Activated CD4-positive, alpha-beta memory T cell treated with anti-CD3 and anti-CD28 coated beads, Interleukin-2, amount 10 ng/mL, durations not matched to agents 7 days and 5 days (primary cell): ENCODE measurements at places on chromosomes 13 and 19. TPM values are rescaled to one million over a fixed set of nuclear protein-coding genes. Genes with fewer than 3 reads are reported as not detected.
A peak's percentile ranks its signal among the peaks of the same experiment; 100 is the strongest.

The ZNF112 gene
- not detected for total RNA-seq

The METTL21C gene
- total RNA-seq = not detected

The TMEM147 gene
- 39.6 TPM for total RNA-seq

The NCAN gene
- not detected for total RNA-seq

The CGB5 gene
- total RNA-seq = not detected

The RDH8 gene
- total RNA-seq = not detected

The LIM2 gene
- total RNA-seq = not detected

The ZNF441 gene
- total RNA-seq = 8.3 TPM

The ZNF221 gene
- 1.6 TPM for total RNA-seq

DNA sequence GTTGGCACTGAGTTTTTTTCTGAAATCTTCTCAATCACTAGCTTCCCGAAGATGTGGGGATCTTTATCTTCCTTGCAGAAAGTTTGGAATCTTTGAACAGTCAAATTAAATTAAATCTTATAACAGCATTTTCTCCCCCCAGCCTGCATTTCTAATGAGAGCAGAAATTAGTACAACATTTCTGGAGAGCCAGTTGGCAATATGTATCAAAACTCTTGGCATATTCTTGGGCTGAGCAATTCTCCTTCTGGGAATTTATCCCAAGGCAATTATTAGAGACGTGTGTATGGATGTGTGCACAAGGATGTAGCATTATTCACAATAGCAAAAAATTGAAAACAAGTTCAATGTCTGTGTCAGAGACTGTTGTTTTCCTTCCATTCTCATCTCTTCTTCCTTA is 159.5 kb downstream of the OLFM4 start:
- no peaks in the 10 kb centered on the region for H3K4me1 ChIP-seq
- no peak for DNase-seq
- H3K4me3 ChIP-seq = no peak overlapping the region
- no peaks in the 10 kb centered on the region for H3K27me3 ChIP-seq
- H3K36me3 ChIP-seq = no peaks in the 10 kb centered on the region
- H3K27ac ChIP-seq = no peak overlapping the region

GRCh38 chr19:52658595-52658994 is 20.4 kb upstream of the ZNF83 start:
- H3K4me3 ChIP-seq = no peak overlapping the region
- no peak overlapping the region for H3K27ac ChIP-seq
- no peak for DNase-seq
- no peaks in the 10 kb centered on the region for H3K27me3 ChIP-seq

DNA sequence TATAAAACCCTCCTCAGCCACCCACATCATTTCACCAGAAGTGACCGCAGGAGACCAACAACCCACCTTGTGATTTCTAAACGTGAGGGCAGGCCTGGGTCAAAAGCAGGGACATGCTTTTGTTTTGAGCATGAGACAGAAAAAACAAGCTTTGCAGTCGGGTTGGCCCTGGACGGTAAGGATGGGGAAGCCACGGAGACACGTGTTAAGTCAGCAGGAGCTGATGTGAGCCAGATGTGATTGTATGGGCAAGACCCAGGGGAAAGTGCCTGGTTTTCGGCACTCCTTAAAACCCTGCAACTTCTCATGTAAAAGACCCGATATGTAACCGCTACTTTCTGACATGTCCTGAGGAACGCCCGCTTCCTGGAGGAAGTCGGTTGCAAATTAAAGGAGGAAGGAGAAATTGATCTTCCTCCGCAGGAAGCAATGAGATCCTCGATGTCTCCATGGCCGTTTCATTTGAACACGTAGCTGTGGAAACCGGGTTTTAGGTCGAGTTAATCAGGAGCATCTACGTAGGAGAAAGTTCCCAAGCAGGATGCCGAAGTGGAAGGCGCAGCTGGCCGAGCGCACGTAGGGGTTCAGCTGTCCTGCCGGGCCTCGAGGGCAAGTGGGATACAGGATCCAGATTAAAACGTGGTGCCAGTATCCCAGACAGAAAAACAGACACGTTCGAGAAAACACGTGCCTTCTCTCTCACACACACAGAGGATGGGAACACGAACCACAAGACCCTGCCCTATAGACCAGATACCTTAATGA is 40.5 kb upstream of the POMP start:
- H3K27ac ChIP-seq = no peak overlapping the region
- H3K4me1 ChIP-seq = no peaks in the 10 kb centered on the region
- no peak for DNase-seq

- DNase-seq = no peak
- peaks cover 6% of the 10 kb centered on the region for H3K27me3 ChIP-seq
- H3K36me3 ChIP-seq = no peaks in the 10 kb centered on the region
- H3K4me1 ChIP-seq = no peaks in the 10 kb centered on the region
- no peak overlapping the region for H3K4me3 ChIP-seq
Observed at GRCh38 chr19:15696654-15697194, 23.8 kb downstream of the CYP4F12 start.

DNA sequence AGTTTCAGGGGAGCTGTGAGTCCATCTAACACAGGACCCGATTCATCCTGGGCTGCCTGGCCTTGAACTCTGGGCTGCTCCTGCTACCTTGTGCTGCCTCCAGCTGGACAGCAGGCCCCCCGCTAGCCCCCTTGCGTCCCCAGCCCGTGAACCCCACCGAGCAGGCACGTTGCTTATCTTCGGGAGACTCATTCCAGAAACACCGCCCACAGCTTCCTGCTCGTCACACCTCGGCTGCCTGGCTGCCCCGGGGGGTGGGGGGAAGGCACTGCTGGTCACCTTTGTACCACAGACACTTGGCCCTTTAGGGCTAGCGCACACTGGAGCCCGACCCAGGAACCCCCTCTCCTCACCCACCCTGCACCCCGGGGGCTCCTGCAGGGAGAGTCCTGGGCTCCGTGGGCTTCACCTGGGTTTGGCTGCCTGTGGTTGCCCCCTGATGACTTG is 48.1 kb downstream of the CRTC1 start:
- H3K4me1 ChIP-seq = no peaks in the 10 kb centered on the region
- H3K27me3 ChIP-seq = no peaks in the 10 kb centered on the region
- no peak for DNase-seq
- no peaks in the 10 kb centered on the region for H3K36me3 ChIP-seq
- no peak overlapping the region for H3K27ac ChIP-seq
- no peak overlapping the region for H3K4me3 ChIP-seq

DNA sequence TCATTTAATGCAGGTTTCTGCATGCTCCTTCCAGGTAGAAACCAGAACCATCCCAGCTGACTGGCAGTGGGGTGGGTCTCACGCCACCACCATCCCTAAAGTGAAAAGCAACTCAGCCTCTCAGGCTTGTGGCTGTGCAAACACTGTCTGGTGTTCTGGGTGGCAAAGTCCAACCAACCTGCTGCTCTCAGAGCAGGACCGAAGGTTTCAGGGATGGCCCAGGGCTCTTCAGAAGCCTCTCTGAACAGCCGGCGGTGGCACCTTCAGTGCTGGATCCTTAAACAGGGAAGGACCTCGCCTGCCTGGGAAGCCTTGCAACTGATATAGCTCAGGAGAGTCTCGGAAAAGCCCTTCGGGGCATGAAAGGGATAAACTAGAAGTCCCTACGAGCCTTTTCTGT is 100.8 kb downstream of the COL4A1 start:
- no peak overlapping the region for H3K4me3 ChIP-seq
- DNase-seq = no peak
- H3K27me3 ChIP-seq = no peaks in the 10 kb centered on the region
- H3K4me1 ChIP-seq = no peaks in the 10 kb centered on the region

- peaks cover 18% of the 10 kb centered on the region for H3K4me1 ChIP-seq
- H3K4me3 ChIP-seq = no peak overlapping the region
- no peaks in the 10 kb centered on the region for H3K27me3 ChIP-seq
- H3K27ac ChIP-seq = no peak overlapping the region
- peaks cover 47% of the 10 kb centered on the region for H3K36me3 ChIP-seq
Observed at GRCh38 chr19:23771316-23771715, 12.6 kb upstream of the ZNF681 start.

DNA sequence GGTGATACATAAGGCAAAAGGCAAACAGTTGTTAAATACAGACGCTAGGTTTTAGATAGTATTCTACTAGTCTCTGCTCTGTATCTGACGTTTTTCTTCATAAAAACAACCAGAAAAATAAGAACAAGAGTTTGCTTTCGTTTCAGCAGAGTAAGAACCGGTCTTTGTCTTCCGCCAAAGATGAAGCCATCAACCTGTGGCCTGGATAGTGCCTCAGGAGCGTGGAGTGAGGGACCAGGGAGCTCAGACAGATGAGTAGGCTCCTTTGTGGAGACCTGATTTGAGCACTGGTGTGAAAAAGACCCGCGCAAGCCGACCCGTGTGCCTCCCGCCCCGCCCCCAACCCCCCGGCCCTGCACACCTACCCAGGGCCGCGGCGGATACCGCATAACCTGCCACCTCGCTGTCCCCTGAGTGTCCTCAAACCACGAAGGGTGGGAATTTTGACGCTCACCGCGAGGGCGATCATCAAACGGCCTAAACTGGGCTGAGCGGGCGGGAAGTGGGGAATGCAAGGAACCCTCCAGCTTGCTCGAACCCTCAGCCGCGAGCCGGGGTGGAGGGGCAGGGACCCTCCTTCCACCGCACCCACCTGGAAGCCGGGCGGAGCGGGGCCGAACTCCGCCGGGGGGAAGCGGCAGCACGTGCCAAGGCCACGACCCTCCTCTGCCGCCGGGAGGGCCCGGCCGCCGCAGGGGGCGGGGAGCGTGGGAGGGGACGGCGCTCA is 866 bp upstream of the LMO7 start:
- no peaks in the 10 kb centered on the region for H3K36me3 ChIP-seq
- DNase-seq = no peak
- peaks cover 15% of the 10 kb centered on the region for H3K4me1 ChIP-seq

GRCh38 chr13:48448959-48449614 is 36.2 kb upstream of the LPAR6 start:
- H3K36me3 ChIP-seq = peaks cover 59% of the 10 kb centered on the region
- H3K27me3 ChIP-seq = no peaks in the 10 kb centered on the region
- peak; percentile 34 for DNase-seq
- peak overlapping the region; percentile 80 for H3K27ac ChIP-seq
- H3K4me1 ChIP-seq = peaks cover 55% of the 10 kb centered on the region

- H3K27me3 ChIP-seq = no peaks in the 10 kb centered on the region
- no peak within 1 kb of the TSS for H3K27ac ChIP-seq
- H3K36me3 ChIP-seq = no peaks in the 10 kb centered on the region
- H3K4me3 ChIP-seq = peak within 1 kb of the TSS; percentile 62
Observed at GRCh38 chr19:41376241-41376997, at the start of gene TMEM91. Gene TMEM91, plus strand, starts transcription at chr19:41376533. Its CDS starts 1,777 bp downstream, at chr19:41378310.

GRCh38 chr13:34627509-34628208 is 314.4 kb upstream of the NBEA start:
- H3K4me3 ChIP-seq = no peak overlapping the region
- no peaks in the 10 kb centered on the region for H3K4me1 ChIP-seq
- no peak for DNase-seq
- no peaks in the 10 kb centered on the region for H3K36me3 ChIP-seq

DNA sequence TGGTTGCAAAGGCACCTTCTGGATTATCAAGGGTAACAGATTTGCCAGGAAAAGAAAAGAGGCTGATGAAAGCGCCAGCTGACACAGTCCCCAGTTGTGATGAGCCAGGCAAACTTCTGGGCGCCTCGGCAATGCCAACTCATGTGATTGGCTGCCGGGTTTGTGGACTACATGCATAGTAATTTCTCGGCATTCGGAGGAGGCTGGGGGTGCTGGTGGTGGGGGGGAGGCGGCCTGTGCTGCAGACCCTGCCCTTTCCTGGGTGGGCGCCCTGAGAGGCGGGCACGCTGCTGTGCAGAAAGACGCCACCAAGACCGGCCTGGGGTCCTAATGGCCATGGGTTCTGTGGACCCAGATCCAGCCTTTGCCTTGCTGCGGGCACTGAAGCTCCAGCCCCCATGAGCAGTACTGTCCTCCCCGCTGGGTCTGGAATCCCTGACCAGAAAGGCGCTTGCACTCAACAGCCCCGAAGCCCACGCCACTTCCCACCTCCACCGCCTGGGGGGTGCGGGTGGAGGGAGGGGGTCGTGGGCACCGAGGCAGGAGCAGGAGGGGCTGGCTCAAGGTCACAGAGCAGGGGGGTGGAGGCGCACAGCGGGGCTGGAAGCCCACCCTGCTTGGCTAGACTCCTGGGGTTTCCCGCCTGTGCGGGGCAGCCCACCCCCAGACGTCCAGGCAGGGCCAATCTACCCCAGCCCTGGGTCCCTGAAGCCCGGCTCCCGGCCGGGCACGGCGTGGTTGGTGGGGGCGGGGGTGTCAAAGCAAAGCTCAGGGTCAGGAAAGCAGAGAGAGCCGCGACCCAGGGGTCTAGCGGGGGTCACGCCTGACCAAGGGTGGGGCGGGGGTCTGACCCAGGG is 1.0 kb downstream of the DIRAS1 start:
- no peak for DNase-seq
- no peak overlapping the region for H3K4me3 ChIP-seq
- no peak overlapping the region for H3K27ac ChIP-seq
- H3K4me1 ChIP-seq = peaks cover 3% of the 10 kb centered on the region
- H3K27me3 ChIP-seq = peaks cover 23% of the 10 kb centered on the region

DNA sequence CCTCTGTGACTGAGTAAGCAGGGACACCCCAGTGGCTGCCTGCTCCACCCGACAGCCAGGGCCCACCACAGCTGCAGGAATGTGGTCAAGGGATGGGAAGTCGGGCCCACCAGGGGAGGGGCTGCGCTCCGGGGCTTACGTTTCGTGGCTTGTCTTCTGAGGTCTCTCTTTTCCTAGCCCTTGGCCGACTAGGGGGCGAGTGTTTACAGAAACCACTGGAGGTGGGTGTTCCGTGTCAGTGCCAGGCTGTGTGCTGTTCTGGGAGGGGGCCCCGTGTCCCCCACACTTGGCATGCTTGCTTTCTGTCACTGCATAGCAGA is 4.5 kb downstream of the ADAT3 start:
- H3K27ac ChIP-seq = no peak overlapping the region
- no peak for DNase-seq
- peaks cover 17% of the 10 kb centered on the region for H3K36me3 ChIP-seq
- H3K4me3 ChIP-seq = no peak overlapping the region
- H3K27me3 ChIP-seq = no peaks in the 10 kb centered on the region

- no peaks in the 10 kb centered on the region for H3K27me3 ChIP-seq
- no peak for DNase-seq
- no peaks in the 10 kb centered on the region for H3K4me1 ChIP-seq
- H3K27ac ChIP-seq = no peak overlapping the region
- H3K4me3 ChIP-seq = no peak overlapping the region
- no peaks in the 10 kb centered on the region for H3K36me3 ChIP-seq
Observed at GRCh38 chr19:37885392-37885791, 21.0 kb downstream of the WDR87 start.

- no peak overlapping the region for H3K27ac ChIP-seq
- H3K36me3 ChIP-seq = no peaks in the 10 kb centered on the region
- peaks cover 6% of the 10 kb centered on the region for H3K27me3 ChIP-seq
- H3K4me3 ChIP-seq = no peak overlapping the region
- DNase-seq = no peak
- H3K4me1 ChIP-seq = no peaks in the 10 kb centered on the region
Observed at GRCh38 chr19:49374665-49375434, 11.2 kb downstream of the DKKL1 start.

DNA sequence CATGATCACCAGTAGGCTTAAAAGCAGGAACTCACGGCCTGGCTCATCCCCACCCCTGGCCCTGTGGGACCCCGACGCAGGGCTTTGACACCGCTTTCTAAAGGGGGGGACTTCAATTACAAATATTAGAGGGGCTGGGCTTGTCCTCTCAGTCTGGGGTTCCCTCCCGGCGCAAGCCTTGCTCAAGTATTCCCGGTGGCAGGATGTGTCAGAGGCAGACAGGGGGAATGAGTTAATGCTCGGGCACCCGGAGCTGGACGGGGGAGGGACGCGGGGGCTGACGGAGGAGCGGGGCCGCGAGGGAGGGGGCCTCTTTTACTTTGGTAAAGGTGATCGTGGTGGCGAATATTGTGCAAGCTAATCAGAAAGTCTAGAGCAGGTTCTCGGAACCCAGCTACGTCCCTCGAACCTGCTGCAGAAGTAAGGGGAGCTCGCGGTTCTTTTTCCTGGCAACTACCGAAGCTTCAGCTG is 1.1 kb downstream of the FGF14 start:
- H3K36me3 ChIP-seq = no peaks in the 10 kb centered on the region
- peaks cover 51% of the 10 kb centered on the region for H3K27me3 ChIP-seq
- peak overlapping the region; percentile 60 for H3K4me3 ChIP-seq
- no peak overlapping the region for H3K27ac ChIP-seq
- peaks cover 28% of the 10 kb centered on the region for H3K4me1 ChIP-seq
